ENCODE measurements at places on chromosomes 5 and 9.

- no peak for DNase-seq
Measured at GRCh38 chr9:104319685-104320084, 184.4 kb upstream of the OR13F1 start.

- peak; percentile 22 for DNase-seq
Measured at GRCh38 chr5:175343308-175343707, 100.7 kb downstream of the DRD1 start.

DNA sequence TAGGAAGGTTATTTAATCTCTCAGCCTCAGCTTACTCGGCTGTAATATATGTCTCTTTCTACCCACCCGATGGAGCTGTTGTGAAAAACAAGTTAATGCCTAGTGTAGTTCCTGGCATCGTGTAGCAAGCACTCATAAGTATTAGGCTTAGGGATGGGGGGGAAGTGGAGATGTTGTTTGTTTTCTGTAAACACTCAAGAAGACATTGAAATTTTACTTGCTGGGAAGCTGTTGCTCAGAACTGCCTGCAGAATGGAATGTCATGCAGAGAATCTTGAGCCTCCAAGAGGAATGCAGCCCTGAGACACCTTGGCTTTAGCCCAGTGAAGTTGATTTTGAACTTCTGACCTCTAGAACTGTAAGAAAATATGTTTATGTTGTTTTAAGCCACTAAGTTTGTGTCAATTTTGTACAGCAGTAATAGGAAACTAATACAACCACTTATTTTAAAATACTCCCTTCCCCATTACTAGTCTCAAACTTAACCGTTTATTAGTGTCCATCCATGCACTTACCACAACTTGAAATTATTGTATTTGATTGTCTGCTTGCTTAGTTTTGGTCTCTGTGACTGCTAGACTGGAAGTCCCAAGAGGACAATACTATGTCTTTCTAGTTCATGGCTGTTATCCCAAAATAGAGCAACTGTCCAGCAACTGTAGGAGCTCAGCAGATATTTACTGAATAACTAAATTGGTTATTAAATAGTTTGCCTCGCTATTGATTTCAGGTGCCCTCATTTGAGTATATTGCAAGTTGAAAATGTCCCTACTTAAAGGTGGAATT, 53.8 kb downstream of the MFAP3 start:
- DNase-seq, result peak; percentile 37

DNA sequence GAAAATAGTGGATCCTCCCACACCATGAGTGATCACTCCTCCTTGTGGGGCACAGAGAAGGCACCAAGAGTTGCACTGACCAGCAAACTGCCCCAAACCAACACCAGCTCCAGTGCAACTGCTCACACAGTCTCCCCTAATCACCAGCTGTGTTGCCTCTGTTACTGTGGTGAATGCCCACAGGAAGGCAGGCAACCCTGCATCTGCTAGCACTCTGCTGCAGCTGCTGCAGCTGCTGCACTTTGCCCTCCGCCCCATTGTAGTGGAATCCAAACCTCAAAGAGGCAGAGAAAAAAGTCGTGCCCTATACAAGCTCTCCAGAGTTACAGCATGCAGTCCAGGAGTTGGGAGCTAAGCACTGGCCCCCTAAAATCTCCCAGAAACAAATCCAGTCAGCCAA, 339.6 kb downstream of the TRIM36 start:
- DNase-seq, result no peak

GRCh38 chr5:153690236-153690635, 199.8 kb downstream of the GRIA1 start:
- DNase-seq, result no peak

All from astrocyte (in vitro differentiated cells and primary cell).